ENCODE measurements at places on chromosomes 1 and 21.

- no peak overlapping the region for H3K4me3 ChIP-seq
- no peaks in the 10 kb centered on the region for H3K27me3 ChIP-seq
- DNase-seq = no peak
Measured at GRCh38 chr1:147246910-147247655, 4.6 kb downstream of the CHD1L start.

GRCh38 chr1:246591504-246591903 is 25.2 kb downstream of the CNST start:
- no peak overlapping the region for H3K27ac ChIP-seq
- no peak overlapping the region for H3K4me3 ChIP-seq
- peaks cover 8% of the 10 kb centered on the region for H3K36me3 ChIP-seq
- no peak for DNase-seq
- no peaks in the 10 kb centered on the region for H3K27me3 ChIP-seq

DNA sequence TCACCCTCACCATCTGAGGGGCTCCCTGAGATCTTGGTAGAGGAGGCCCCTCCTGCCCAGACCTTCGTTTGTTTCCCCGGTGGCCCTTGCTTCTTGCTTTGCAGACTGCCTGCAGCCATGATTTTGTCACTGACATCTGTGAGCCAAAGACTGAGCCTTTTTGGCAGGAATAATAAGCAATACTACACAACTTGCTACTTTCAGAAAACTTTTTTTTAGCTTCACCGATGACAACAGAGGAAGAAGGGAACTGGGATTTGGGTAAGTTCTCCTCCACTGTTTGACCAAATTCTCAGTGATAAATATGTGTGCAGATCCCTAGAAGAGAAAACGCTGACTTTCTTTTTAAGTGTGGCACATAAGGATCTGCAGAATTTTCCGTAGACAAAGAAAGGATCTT is 11.7 kb upstream of the CD101 start:
- H3K36me3 ChIP-seq = peaks cover 10% of the 10 kb centered on the region
- H3K4me3 ChIP-seq = no peak overlapping the region
- DNase-seq = no peak
- no peaks in the 10 kb centered on the region for H3K27me3 ChIP-seq
- peak overlapping the region; percentile 75 for H3K27ac ChIP-seq

DNA sequence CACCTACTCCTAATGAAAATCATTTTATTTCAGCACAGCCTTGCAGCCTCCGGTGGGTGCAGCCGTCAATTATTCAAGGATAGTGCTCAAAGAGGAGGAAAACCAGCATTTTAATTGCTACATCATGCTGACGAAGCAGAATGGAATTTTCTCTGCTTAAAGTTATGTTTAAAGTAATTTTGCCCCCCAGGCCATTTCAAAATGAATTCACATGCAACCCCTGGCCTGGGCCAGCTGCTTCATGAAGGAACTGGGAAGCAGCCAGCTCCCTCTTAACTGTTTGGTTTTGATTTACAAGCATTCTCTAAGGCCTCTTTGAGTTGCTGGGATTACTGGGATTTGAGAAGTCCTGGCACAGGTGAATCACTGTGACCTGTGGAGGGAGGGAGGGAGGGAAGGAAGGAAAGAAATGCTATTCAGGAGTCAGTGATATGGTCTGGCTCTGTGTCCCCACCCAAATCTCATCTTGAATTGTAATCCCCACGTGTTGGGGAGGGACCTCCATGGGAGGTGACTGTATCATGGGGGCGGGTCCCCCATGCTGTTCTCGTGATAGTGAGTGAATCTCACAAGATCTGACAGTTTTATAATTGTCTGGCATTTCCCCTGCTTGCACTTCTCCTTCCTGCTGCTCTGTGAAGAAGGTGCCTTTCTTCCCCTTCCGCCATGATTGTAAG is 66.0 kb downstream of the PGBD5 start:
- no peaks in the 10 kb centered on the region for H3K27me3 ChIP-seq
- H3K27ac ChIP-seq = peak overlapping the region; percentile 27
- H3K4me1 ChIP-seq = peaks cover 14% of the 10 kb centered on the region
- no peak overlapping the region for H3K4me3 ChIP-seq
- H3K36me3 ChIP-seq = no peaks in the 10 kb centered on the region

GRCh38 chr1:54989473-54989872 is 9.0 kb downstream of the TMEM61 start:
- peaks cover 8% of the 10 kb centered on the region for H3K27me3 ChIP-seq
- no peak overlapping the region for H3K27ac ChIP-seq
- no peak overlapping the region for H3K4me3 ChIP-seq

- no peak overlapping the region for H3K4me3 ChIP-seq
- no peaks in the 10 kb centered on the region for H3K27me3 ChIP-seq
- no peaks in the 10 kb centered on the region for H3K36me3 ChIP-seq
Measured at GRCh38 chr1:25118546-25118945, 113.8 kb downstream of the SYF2 start.

- no peak for DNase-seq
- peak overlapping the region; percentile 56 for H3K4me3 ChIP-seq
- H3K27me3 ChIP-seq = no peaks in the 10 kb centered on the region
- H3K36me3 ChIP-seq = no peaks in the 10 kb centered on the region
- peaks cover 19% of the 10 kb centered on the region for H3K4me1 ChIP-seq
Measured at GRCh38 chr1:246679794-246680177, 44.4 kb upstream of the SCCPDH start.

DNA sequence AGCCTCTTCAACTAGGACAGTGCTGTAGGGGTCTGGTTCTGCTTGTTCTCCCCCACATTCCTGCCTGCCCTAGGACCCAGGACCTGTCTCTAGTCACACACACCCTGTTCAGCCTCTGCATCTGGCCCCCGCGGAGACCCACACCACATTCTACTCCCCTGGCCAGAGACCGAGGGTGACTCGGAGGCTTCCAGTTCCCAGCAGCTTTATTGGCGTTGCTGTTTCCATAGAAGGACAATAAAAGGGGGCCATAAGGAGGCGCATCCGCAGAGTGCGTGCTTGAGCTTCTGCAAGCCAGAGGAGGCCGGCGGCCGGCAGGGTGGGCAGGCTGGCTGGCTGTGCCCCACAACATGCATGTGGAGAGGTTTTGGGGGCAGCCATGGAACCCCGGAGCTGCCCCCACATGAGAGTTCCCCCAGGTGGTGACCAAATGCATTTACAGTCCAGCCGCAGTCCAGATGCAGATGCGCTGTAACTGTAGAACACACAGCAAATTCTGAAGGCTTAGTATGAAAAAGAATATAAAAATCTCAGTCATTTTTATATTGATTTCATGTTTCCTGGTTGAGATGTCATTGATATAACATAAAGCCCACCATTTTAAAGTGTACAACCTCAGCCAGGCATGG is 52.4 kb downstream of the PDE9A start:
- no peaks in the 10 kb centered on the region for H3K36me3 ChIP-seq
- DNase-seq = no peak
- no peaks in the 10 kb centered on the region for H3K4me1 ChIP-seq
- no peaks in the 10 kb centered on the region for H3K27me3 ChIP-seq
- H3K27ac ChIP-seq = no peak overlapping the region

GRCh38 chr1:115160728-115161127 is 71.4 kb upstream of the TSPAN2 start:
- no peak overlapping the region for H3K4me3 ChIP-seq
- H3K36me3 ChIP-seq = no peaks in the 10 kb centered on the region
- H3K27me3 ChIP-seq = no peaks in the 10 kb centered on the region

DNA sequence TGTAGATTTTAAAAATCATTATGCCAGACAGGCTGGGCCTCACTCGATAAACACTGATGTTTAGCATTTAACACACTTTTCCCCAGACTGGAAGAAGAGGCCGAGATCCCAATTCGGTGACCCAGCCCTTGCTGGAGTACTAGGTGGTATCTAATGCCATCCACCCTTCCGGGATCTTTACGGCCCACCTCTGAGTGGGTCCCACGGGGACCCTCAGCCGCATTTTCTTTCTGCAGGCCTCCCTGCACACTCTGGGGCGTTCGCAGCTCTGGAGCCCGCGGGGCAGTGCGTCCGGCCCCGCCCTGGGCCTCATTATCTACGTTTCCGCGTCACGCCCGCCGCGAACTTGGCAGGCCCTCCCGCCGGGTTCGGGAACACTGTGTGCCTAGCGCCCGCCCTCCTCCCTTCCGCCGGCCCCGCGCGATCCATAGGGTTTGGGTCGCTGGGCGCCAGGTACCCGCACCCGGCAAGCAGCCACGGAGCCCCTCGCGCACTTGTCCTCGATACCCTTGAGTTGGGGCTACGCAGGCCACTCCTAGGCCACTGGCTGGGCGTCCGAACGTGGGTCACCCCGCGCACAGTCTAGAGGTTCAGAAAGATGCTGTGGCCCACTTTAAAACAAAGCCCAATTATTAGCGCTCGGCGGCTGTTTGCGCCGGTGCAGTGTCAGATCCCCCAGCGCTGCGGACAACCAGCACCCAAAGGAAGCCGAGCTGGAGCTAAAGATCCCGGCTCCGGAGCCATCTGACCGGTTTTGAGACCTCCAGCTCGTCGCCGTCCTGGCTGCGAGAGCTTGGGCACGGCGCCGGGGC is 950 bp upstream of the EVA1C start:
- H3K4me1 ChIP-seq = no peaks in the 10 kb centered on the region
- peak; percentile 51 for DNase-seq
- H3K36me3 ChIP-seq = no peaks in the 10 kb centered on the region
- H3K27ac ChIP-seq = no peak overlapping the region
- peaks cover 3% of the 10 kb centered on the region for H3K27me3 ChIP-seq

DNA sequence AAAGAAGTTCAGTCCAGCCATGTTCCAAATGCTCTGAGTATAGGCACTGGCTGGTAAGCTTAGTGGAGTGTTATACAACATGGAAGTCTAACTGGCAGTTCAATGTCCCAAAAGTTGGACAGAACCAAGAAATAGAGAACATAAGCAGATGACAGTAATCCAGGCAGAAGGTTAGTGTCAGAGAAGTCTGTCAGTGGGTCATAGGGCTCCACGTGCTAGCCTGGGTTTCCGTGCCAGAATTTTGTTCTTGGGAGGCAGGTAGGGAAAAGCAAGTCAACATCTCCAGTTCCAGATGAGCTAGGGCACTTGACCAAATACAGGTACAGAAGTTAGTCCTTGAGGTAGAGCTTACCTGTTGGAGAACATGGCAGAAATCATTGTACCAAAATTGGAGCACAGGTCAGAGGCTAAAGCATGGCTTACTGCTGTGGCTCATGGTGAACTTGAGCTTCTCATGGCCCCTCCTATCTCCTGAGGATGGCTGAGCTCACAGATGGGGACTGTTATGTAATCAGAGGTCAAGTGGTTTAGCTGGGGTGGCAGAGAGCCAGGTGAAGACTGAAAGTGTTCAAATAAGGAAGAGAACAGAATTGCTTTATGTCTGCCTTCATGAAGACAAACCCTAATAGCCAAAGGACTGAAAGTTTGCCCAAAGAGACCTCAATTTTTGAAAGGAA is 170.8 kb downstream of the NFIA start:
- H3K27me3 ChIP-seq = no peaks in the 10 kb centered on the region
- peaks cover 23% of the 10 kb centered on the region for H3K4me1 ChIP-seq
- H3K27ac ChIP-seq = no peak overlapping the region
